ENCODE measurements at places on chromosomes 3 and 15. TPM values are rescaled to one million over a fixed set of nuclear protein-coding genes. Genes with fewer than 3 reads are reported as not detected.

CRABP1 gene
- not detected for total RNA-seq

SH2D7 gene
- not detected for total RNA-seq

ZNF502 gene
- total RNA-seq: 2.7 TPM

ANKUB1 gene
- total RNA-seq: 0.31 TPM

IGF2BP2 gene
- 116 TPM for total RNA-seq

PLCH1 gene
- total RNA-seq: not detected

ACP3 gene
- 0.16 TPM for total RNA-seq

GOLGA6A gene
- not detected for total RNA-seq

MESP1 gene
- total RNA-seq: 0.78 TPM

SPINK8 gene
- not detected for total RNA-seq

NR2E3 gene
- total RNA-seq: not detected

SUCNR1 gene
- total RNA-seq: not detected

DAZL gene
- not detected for total RNA-seq

CCDC39 gene
- not detected for total RNA-seq

SUSD5 gene
- not detected for total RNA-seq

ROPN1B gene
- not detected for total RNA-seq

DUOX1 gene
- 14.2 TPM for total RNA-seq

STT3B gene
- 154 TPM for total RNA-seq

PIF1 gene
- total RNA-seq: 6.5 TPM

ADAMTS17 gene
- 0.86 TPM for total RNA-seq

CHRFAM7A gene
- 0.23 TPM for total RNA-seq

TRIM71 gene
- total RNA-seq: not detected

INSYN1 gene
- total RNA-seq: 0.08 TPM

CDCP1 gene
- 155 TPM for total RNA-seq

GXYLT2 gene
- 3.3 TPM for total RNA-seq

SLC12A1 gene
- not detected for total RNA-seq

SENP7 gene
- total RNA-seq: 4.1 TPM

GP9 gene
- total RNA-seq: not detected

GPR27 gene
- total RNA-seq: 0.08 TPM

GALNT15 gene
- total RNA-seq: 0.57 TPM

ACKR2 gene
- total RNA-seq: not detected

SERPINI2 gene
- total RNA-seq: not detected

SEMA6D gene
- 2.9 TPM for total RNA-seq

WDR93 gene
- total RNA-seq: not detected

COL8A1 gene
- total RNA-seq: 56.4 TPM

FANCD2OS gene
- not detected for total RNA-seq

CELSR3 gene
- 1.0 TPM for total RNA-seq

PPM1L gene
- 0.31 TPM for total RNA-seq

CD86 gene
- total RNA-seq: 0.16 TPM

NTRK3 gene
- total RNA-seq: not detected

CPA3 gene
- total RNA-seq: not detected

EAF1 gene
- total RNA-seq: 20.4 TPM

CYP1A2 gene
- total RNA-seq: not detected

LRRC15 gene
- not detected for total RNA-seq

IL5RA gene
- not detected for total RNA-seq

OR5K2 gene
- total RNA-seq: not detected

ATP8B4 gene
- not detected for total RNA-seq

EXOSC7 gene
- 97.4 TPM for total RNA-seq

PRC1 gene
- total RNA-seq: 169 TPM

HTR3E gene
- total RNA-seq: not detected

TRIM42 gene
- not detected for total RNA-seq

RPL29 gene
- total RNA-seq: 2,114 TPM

SI gene
- total RNA-seq: not detected

All from hair follicular keratinocyte (primary cell).